ENCODE measurements at places on chromosomes 5 and 9.

DNA sequence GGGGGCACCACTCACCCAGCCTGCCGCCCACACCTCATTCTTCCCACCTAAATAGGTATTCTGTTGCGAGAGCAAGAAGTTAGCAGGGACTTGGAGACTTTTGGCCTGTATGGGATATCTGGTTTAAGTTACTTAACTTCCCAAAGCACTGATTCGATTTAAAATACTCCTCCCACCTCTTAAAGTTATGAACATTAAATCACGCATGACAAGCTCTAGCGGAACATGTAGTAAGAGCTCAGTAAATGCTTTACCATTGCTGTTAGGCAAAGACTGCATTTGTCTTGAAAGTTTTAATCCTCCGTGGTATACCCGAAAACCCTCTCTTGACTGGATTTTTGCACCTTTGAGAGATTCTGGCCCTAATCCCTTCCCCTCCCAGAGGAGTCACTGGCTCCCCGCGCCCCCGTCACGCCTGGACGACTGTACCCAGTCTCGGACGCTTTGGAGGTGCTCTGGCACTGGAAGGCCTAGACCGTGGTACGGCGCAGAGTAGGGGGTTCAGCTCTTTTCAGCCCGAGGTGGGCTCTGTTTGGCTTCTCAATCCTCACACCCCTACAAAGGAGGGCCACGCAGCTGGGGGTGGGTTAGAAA lies 4.4 kb downstream of the GDNF start:
- no peak for DNase-seq

GRCh38 chr5:43019291-43019613 lies 20.9 kb downstream of the ANXA2R start:
- no peak for DNase-seq

- DNase-seq = no peak
These were observed 30.7 kb upstream of the SYK start for GRCh38 chr9:90770927-90771326.

DNA sequence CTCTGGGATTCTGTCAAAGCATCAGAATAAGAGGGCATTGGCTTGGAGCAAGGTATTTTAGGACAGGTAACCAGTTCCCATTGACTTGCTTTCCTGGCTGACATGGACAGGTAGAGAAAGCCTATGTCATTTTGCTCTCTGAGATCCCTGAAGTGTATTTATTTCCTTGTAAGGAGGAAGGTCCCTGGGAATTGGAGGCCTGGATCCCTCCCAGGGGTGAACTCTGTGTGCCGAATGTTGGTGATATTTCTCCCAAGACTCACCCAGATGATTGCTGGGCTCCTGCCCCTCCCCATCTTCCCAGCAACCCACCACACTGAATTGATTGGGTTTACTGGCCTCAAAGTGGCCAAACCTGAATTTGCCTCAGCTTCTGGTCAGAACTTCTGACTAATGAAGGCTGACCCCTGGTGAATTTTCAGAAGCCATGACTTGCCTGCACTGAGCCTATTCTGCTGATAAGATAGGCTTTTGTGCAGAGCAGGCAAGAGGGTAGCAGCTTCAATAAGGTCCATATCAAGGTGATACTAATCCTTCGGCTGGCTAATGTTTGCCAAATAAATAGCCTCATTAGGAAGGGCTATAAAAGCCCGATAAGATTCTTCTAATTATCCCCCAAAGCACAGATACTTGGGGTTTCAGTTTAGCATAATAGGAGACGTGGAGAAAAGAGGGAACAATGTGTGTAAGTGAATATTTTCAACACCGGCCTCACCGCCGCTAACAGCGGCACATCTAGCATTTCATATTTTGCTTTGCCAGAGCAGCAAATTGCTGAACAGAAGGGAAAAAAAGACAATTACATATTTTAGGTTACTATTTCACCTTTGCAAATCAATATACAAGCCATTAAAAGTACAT lies 152.9 kb upstream of the PITX1 start:
- DNase-seq = peak; percentile 66

GRCh38 chr9:93677641-93678136 lies 101.3 kb downstream of the PHF2 start:
- no peak for DNase-seq

DNA sequence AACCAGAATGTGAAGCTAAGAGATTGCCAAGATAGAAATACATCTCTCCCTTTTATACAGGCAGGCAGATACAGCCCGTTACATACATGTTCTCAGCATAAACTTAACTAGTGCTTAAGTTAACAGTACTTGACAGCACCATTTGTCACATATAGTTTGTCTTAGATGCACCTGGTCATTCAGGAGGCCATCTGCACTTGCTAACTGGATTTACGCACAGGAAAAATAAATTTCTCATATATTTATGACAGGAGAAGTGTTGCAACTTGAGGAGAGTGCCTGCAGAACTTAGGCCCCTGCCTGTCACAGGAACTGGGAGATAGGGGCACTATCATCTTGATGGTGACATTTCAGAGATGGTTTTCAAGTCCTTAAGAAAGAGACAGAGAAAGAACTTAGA lies 1462.1 kb upstream of the CDH9 start:
- no peak for DNase-seq

DNA sequence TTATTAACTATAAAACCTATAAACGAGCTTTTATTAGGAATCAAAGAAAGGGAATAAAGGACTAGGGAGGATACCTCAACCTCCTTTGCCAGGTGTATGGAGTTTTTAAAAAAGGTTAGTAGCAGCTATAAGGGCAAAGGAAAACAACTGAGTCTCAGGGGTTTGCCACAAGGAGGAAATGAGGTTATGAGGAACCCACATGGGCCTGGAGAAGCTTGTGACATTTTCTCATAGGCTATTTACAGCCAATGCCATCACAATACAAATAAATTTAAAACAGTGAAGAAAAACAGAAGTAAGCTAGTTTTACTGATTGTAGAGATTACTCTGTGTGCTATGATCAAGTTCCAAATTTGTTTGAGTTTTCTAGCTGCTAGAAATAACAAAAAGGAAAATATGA lies 92.6 kb downstream of the CDKN2A start:
- no peak for DNase-seq

DNA sequence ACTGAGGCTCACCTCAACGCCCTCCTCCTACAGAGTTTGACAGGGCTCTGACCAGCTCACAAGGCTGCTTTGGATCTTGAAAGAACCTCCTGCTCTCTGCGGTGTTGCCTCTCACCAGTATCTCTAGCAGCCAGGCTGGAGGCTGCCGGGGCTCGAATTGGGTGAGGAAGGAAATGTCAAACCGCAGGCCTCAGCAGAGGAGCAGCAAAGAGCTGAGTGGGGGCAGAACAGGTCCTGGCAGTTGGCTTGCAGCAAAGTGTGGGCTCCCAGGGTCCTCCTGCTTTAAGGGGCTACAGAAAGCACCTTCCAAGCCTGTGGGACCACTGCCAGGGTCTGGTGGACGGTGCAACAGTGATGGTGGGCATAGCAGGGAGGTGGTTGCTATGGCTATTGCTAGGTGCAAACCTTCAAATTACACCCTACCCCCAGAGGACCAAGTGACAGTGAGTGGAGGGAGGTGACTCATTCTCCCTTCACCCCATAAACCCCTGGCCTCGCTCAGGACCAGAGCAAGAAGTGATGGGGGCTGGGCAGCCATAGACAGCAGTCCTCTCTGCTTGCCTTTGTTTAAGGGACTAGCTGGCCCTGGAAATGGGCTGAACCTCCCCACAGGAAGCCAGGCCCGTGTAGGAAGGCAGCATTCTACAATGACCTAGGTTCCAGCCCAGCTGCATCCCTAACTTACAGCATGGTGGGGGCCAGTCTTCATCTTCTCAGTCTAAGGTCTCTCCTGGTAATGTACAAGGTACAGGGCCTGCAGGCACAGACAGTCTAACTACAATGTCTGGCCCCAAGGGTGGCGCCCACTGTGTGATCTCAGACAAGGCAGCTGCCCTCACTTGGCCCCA lies 18.7 kb downstream of the LCP2 start:
- DNase-seq = no peak

- no peak for DNase-seq
These were observed 9.3 kb upstream of the TGFBR1 start for GRCh38 chr9:99095565-99095964.

Measured in RWPE1 (cell line).